T-helper 1 cell (primary cell): ENCODE measurements at places on chromosomes 11 and 22.

- DNase-seq, result no peak
These were observed 21.9 kb downstream of the UBE2L3 start for GRCh38 chr22:21589396-21589795.

DNA sequence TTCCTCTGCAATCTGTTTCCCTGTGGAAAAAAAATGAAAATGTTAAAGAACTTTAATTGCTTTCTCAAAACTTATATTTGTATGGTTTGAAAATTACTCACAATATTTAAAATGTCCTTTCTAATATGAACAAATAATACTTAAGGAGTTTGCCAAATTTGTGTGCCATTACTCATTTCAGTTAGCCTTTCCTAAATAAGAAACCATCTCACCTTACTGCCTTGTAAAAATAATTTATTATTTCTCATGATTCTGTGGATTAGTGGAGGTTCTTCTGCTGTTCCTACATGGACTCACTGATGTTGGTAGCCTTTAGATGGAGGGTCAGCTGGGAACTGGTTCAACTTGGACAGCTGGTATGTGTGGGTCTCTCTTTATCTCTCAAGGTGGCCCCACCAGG, 428.6 kb downstream of the CNTN5 start:
- DNase-seq, result no peak

DNA sequence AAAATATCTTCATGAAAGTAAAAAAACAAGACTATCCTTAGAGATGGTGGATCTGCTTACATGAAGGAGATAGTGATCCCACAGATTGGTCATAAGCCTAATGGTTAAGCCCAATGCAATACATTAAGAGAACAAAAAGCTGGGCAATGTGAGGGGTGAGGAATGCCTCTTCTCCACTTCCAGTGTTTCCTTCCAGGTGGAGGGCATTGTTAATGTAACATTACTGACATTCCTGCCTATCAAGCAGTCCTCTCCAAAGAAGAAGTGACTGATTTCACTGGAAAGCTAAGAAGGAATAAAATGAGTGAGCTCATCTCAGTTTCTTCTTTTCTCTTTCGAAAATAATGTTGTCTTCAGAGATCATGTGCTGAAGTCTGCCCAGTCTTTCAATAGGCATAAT, 207.8 kb downstream of the RAB38 start:
- no peak for DNase-seq

DNA sequence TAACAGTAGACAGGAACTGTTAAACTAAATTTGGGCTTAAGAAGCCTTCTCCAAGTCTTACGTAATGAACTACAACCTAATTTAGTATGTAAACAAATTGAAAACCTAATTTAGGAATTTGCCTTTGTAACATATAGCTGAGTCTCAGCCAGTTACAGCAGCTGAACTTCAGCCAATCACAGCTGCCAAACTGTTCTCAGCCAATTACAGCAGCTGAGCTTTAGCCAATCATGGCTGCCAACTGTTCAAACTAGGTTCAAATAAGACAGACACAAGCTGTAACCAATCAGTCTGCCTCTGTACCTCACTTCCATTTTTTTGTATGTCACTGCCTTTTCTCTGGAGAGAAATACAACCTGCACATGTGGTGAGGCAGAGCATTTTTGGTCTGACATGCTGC, 95.0 kb upstream of the CD44 start:
- DNase-seq, result no peak

DNA sequence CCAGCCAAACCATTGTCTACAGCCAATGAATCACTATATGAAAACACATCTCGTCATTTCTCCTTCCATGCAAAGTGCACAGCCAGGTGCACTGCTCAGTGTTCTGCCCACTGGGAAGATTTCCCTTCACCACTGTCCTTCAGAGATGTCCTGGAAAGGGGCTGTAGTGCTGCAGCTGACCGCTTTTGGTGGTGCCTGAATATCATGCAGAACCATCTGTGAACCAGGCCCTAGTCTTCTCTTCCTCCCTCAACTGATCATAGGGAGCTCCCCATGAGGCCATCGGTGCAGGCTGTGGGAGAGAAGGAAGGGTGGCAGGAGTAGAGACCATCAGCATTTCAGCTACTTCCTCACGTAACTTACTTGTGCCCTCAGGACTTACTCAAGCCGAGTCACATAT, 70.2 kb downstream of the GAB4 start:
- DNase-seq, result no peak
